ENCODE measurements at places on chromosomes 7 and 10. TPM values are rescaled to one million over a fixed set of nuclear protein-coding genes. Genes with fewer than 3 reads are reported as not detected.

GRCh38 chr10:98097616-98098015 lies 36.8 kb upstream of the R3HCC1L start:
- DNase-seq = no peak

DNA sequence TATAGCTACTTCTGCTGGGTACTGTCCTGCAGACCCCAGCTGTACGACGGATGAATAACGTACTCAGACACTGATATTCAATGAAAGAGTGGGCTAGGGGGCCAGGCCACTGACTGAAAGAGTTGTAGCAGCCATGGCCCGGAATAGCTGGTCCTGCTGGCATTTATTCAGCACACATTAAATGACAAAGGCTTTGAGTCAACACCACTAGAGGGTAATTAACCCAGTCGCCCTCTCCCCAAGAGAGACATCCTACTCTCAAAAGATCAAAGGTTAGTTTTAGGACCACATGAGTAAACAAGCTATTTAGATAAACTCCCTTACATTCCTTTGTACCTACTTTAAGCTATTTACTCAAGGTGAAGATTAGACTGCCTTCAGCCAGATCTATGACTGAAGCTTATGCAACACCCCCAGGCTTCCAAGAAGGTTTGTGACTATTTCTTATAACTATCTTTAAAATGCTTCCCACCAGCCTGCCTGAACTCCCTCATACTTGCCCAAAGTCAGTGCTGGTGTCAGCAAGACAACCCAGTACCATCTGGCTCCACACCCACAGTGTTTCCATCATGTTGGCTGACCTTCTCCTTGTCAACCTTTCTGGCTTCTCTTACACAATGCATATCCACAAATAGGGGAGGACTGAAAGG lies 629.1 kb downstream of the SORCS1 start:
- no peak for DNase-seq

- no peak for DNase-seq
Observed at GRCh38 chr10:75008952-75009351, 102.5 kb upstream of the SAMD8 start.

GRCh38 chr7:135236727-135237126 lies 3.1 kb downstream of the STRA8 start:
- no peak for DNase-seq

GRCh38 chr10:69632516-69633199 lies 2.6 kb downstream of the FAM241B start:
- DNase-seq = peak; percentile 86

DNA sequence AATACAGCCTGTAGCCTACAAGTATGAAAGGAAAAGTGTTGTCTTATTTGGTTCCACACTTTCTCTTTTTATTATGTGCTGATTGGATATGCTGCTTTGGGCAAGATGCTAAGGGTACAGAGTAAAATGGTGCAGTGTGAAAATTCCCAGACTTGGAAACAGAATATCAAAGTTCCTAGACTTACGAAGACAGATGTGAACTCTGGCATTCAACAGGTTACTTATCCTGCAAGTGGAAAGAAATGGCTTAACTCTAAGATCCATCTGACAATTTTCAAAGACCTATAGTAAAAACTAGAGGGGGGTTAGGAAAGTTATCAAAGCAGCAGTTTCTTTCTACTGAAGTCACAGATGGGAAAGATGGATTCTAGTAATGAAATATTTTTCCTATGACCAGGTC lies 24.1 kb downstream of the CUTC start:
- no peak for DNase-seq

GRCh38 chr7:113209449-113210203 lies 91.3 kb upstream of the SMIM30 start:
- DNase-seq = no peak

- peak; percentile 23 for DNase-seq
Observed at GRCh38 chr7:103031781-103032180, 42.8 kb downstream of the FBXL13 start.

- DNase-seq = peak; percentile 25
Observed at GRCh38 chr10:31319602-31320549, 860 bp downstream of the ZEB1 start.

GRCh38 chr7:16494955-16495719 lies 29.6 kb upstream of the SOSTDC1 start:
- DNase-seq = no peak

- no peak for DNase-seq
Observed at GRCh38 chr7:101399759-101400158, 37.1 kb downstream of the COL26A1 start.

GRCh38 chr7:107047902-107048782 lies 3.6 kb downstream of the PRKAR2B start:
- peak; percentile 70 for DNase-seq

DNA sequence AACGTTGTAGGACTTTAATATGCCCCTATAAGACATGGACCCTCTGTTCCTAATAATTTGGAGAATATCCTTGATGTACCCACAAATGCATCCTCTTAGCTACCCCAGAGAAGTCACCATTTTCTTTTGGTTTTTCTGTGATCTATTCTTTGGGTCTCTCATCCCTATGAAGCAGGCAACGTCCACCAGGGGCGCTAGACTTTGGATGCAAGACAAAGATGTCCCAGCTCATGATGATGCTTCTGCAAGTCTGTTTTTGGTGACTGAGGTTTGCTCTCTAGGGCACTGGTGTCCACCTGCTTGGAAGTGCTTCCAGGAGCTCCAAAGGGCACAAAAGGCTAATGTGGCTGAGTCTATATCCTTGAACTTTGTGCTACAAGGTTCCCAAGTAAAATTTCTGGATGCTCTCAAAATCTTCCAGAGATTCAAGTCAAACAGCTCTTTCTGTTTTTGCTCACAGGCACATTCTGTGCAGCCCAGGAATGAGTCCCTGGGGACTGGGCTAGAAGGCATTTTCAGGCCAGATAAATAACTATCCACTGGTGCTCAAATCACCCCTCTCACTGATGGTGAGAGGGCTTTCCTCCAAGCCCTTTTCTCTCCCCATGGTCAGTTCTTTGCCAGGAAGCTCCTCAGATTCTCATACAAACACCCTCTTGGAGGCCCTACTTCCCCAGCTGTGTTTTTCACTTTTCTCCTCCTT lies 166.4 kb downstream of the C7orf25 start:
- DNase-seq = no peak

DNA sequence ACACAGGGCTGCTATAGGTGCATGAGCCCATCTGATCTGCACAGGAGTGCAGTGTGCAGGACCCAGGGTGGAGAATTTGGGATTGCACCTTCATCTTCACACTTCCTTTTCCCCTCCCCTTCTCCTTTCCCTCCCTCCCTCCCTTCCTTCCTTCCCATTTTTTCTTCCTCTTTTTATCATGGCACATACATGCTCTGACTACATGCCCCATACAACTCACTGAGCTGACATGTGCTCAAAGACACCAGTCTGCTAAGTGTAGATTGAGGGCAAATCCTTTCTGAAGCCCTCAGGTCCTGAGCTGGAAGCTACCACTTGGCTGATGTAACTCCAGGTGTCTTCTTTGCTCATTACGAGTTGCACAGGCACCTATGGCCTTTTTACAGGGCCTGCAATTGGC lies 365.3 kb upstream of the ZNF32 start:
- DNase-seq = no peak

- no peak for DNase-seq
Observed at GRCh38 chr10:83820033-83820432, 319.3 kb upstream of the GHITM start.

GRCh38 chr10:119007211-119007574 lies 22.3 kb upstream of the NANOS1 start:
- no peak for DNase-seq

DNA sequence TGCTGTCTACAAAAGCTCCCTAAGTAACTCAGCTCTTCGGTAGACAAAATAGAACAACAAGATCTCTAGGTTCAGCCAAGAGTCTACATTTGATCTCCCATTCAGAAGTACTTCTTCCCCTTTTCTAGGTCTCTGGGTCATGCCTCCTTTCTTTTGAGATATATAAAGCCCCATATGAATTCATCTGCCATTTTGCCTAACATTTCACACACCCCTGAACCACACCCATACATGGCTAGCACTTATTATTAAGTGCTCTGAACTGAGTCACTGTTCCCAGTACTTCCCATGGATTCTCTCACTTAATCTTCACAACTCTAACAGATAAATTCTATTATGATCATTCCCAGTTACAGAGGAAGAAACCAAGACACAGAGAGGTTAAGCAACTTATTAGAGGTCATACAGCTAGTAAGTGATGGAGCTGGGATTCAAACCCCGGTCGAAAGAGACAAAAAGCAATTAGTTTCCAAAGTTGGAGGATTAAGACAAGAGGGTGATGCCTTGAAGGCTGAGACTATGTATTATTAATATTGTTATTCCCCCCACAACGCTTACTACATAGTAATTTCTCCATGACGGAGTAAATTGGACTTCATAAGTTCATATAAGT lies 17.3 kb downstream of the MYOF start:
- peak; percentile 31 for DNase-seq

DNA sequence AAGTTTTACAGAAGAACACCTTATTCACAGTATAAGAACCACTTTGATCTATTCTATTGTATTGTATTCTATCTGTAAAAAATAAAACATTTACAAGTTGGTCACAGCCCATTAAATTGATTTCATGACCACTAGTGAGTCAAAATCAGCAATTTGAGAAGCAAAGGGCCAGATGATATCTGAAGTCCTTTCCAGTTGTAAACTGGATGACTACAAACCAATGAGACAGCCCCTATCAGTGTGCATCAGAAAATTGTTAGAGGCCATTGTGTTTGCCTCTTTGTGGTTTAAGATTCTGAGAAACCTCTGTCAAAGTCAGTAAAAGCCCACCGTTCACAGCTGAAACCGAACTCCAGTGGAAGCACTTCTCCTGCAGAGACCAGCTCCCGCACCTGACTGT lies 54.8 kb downstream of the TBXAS1 start:
- no peak for DNase-seq

DNA sequence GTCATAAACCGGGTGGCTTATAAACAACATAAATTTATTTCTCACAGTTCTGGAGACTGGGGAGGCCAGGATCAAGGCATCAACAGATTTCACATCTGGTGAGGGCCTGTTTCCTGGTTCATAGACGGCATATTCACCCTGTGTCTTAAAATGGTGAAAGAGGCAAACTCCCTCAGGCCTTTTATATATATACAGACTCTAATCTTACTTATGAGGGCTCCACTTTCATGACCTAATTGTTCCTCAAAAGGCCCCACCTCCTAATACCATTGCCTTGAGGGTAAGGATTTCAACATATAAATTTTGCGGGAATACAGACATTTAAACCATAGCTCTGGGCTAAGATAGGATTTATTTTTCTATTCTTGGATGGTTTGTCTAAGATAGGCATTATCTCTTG lies 187.2 kb downstream of the PPP1R3A start:
- DNase-seq = no peak

DNA sequence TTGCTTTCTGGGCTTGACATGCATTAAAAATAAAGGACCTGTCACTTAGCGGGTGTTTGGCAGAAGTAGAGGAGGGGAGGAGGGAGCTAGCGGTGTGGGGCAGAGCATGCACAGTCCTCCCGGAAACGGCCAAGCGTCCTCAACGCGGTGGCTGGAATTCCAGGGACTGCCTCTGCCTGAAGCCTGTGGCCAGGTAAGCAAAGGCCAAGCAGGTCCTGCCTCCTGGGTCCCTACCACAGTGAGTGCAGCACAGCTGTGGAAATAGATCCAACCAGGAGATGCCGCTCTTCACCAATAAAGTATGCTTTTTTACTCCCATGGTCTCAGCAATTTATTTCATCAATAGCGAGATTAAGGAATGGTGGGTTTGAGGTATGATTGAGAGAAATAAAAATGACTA lies 323.4 kb downstream of the WDR37 start:
- DNase-seq = no peak

DNA sequence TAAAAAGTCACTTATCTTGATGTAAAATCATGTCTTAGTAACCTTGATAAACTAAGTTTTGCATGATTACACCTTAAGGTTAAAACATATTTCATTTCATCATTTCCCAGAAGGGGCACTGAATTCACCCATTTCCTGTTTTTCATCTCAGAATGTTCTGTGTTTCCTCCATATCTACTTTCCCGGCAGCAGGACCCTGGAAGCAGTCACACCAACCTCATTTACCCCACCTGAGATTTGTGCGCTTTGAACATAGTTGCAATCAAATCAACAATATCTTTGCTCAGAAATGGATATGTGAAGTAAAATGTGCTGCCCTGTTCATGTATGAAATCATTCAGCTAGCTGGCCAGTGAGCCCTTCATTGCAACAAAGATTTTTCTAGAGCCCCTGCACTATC lies 46.8 kb downstream of the IKZF1 start:
- DNase-seq = no peak

DOCK4 gene
- total RNA-seq = 46.6 TPM

GPRIN2 gene
- not detected for total RNA-seq

TRPV5 gene
- not detected for total RNA-seq

CUBN gene
- total RNA-seq = 0.90 TPM

MALRD1 gene
- total RNA-seq = not detected

CALD1 gene
- total RNA-seq = 57.3 TPM

PIK3CG gene
- 2.1 TPM for total RNA-seq

HMX2 gene
- 0.06 TPM for total RNA-seq

PURB gene
- 20.2 TPM for total RNA-seq

VWDE gene
- 1.1 TPM for total RNA-seq

ZNF786 gene
- 4.1 TPM for total RNA-seq

LRRC17 gene
- 20.8 TPM for total RNA-seq

Measured in HT1080 (cell line).